ENCODE measurements at places on chromosomes 4 and X.

DNA sequence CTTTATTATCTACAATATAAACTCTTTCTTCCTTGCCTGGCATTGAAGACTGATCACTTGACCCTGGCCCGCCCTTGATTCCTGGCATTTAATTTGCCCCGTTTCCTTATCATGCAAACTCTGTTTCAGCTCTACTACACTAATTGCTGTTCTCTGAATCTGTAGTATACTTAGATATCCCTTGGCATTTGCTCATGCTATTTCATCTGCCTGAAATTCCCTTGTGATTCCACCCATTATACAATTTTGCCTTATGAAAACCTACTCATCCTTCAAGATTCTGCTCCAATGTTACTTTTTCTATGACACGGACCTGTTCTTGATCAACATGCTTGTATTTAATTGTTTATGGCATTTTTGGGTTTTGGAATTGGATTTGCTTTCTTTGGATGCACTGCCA is 459.9 kb upstream of the AMOT start:
- DNase-seq: no peak

DNA sequence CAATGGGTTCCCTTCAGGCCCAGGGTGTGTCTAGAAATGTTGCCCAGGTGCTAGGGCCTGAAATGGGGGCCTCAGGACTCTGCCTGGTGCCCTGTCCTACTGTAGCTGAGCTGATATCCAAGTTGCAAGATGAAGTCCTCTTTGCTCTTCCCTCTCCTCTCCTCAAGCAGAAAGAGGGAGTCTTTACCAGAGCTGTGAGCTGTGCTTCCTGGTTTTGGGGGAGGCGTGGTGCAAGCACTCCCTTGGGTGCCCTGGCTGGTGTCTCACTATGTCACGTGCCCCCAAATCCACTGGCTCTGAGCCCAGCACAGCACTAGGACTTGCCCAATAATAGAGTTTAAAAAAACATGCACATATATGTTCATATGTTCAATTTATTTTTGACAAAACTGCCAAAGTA is 29.3 kb upstream of the CT47A1 start:
- no peak for DNase-seq

DNA sequence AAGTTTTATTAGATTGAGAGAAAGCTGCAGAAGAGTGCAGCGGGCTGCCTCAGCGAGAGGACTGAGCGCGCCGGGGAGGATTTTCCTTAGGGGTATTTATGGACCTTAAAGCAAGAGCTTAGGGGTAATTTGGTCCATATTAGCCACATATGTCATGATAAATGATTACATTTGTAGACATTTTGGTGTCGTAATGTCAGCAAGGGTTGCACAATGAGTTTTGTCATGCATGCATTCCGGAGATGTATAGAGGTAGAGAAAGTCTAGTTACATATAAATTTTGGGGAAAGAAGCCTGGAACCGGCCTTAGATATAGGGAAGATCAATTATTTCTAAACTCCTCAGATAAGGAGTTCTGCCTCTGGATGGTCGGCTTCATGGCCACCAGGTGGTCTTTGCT is 10.0 kb downstream of the MGST2 start:
- DNase-seq: no peak

- DNase-seq: no peak
These were observed 42.5 kb downstream of the RTL9 start for GRCh38 chrX:110401135-110401534.

DNA sequence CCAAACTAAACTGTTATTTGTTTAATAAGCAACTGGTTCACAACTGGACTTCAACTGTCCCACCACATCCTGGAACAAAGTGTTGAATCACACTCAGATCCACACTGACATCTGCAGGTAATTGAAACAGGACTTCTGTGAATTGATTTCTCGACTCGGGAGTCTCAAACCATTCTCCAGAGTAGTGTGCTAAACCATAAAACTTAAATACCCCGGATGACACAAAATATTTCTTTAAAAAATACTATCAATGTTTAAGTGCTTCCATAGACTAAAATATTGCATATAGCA is 95.4 kb upstream of the PLAC1 start:
- DNase-seq: no peak

- no peak for DNase-seq
These were observed 5.6 kb upstream of the BANK1 start for GRCh38 chr4:101784957-101785356.

GRCh38 chr4:104451573-104451972 is 43.1 kb downstream of the CXXC4 start:
- no peak for DNase-seq

- DNase-seq: no peak
These were observed 388.8 kb upstream of the EPHA5 start for GRCh38 chr4:66059136-66059535.

GRCh38 chr4:151887031-151887815 is 126.4 kb upstream of the GATB start:
- no peak for DNase-seq

DNA sequence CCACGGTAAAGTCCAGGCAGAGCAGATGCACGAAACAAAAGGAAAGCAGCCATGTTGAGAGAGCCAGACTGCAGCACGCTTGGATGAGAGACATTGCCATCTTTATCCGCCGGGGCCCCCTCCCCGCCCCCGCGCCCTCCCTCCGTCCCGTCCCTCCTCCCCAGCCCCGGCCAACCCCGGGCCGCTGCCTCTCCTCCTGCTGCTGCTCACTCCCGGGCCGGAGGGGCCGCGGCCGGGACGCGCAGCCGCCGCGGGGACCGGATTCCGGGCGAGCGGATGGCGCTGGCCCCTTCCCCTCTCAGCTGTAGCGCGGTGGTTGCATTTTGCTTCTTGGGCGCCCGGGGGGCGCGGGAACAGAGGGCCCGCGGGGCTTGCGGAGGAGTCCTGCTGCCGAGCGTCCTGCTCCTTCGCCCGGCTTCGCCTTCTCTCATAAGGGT is 542 bp downstream of the RNF150 start:
- DNase-seq: no peak

DNA sequence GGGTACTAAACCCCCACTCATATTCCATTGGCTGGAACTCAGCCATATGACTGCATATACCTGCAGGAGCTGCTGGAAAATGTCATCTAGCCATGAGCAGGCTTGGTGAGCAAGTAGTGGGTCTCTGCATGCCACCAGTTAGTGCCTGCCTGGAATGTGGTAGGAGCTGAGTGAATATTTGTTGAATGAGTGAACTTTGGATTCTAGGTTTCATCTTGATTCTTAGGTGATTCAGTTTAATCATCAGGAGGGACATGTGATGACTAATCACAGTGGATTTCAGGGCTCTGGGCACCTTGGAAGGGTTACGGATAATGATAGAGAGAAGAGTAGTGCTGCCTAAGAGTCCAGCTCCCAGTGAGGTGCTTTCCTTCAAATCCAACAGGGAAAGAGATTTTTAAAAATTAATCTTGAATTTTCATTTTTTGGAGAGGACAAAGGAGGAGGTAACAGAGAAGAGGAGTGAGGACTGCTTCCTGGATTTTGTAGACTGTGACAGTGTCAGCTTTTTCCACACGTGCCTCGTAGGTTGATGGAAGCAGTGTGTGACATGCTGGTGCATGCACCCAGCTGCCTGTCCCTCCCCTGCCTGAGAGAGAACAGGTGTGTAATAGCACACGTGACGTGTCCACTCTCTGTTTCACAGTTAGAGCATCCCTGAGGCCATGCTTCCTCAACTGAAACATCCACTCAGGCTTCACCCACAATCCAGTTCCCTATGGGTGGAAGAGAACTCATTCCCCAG is 30.4 kb downstream of the NHS start:
- no peak for DNase-seq

GRCh38 chr4:25843340-25844097 is 19.3 kb downstream of the SEL1L3 start:
- no peak for DNase-seq

DNA sequence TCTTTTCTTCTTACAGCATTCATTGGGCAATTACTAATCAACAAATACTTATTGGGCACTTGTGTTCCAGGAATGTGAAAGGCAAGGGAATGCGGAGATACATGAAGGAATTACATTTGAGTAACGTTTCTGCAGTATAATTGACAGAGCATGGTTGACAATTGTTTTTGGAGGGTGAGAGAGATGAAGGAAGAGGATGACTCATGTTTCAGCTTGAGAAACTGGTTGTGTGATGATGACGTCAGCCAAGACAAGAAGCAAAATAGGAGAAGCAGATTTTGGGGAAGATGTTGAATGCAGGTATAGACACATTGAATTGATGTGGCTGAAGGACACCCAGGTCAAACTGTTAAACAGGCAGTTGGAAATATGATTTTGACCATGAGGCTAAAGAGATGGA is 8.0 kb upstream of the CPEB2 start:
- no peak for DNase-seq

- DNase-seq: no peak
These were observed 35.2 kb downstream of the KDM6A start for GRCh38 chrX:44908153-44908552.

GRCh38 chr4:38003102-38003501 is 42.9 kb downstream of the PTTG2 start:
- no peak for DNase-seq

DNA sequence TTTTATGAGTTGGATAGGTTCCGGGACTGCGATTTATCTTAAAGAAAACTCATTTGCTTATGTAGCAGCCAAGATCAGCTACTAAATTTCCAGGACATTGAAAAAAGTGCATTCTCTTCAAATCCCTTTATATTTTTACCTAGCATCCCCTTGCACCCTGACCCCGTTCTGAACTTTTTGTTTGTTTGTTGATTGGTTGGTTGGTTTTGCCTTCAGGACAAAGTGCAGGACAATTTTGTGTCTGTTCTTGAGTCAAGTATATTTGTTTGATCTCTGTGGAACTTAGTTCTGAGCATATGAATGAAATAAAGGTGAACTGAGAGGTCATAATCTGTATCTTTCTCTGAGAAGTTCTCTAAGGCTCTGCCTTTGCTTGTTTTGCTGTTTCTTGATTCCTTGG is 12.8 kb upstream of the TAPT1 start:
- DNase-seq: no peak

DNA sequence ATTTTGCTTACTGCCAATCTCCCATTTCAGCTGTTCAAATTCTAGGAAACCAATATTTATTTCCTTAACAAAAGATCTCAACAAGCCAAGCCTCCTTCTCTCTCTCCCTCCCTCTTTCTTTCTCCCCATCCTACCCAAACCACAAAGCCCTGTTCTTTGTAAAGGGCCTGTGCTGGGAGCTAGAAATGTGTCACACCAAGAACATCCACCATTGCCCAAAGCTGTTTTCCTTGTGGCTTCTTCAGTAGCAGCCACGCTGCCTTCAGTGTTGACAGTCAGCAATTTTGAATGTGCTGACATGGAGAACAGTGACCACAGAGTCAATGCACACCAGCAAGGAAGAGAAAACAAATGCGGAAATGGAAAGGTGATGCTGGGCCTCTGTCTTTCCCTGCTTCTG is 203.0 kb downstream of the MAML3 start:
- DNase-seq: no peak

DNA sequence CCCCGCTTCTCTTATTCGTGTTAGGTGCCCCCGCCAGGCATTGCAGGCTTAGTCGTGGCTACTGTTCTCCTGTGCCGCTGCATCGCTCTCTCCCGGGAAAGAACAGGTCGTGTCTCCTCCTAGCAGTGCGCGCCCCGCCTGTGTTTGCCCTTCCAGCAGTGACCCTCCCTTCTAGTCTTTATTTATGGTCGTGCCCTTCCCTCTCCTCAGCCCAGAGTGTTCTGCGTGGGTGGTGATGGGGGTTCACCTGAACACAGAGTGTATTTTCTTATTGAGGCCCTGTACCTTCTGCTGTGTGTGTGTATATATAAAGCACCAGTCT is 15.2 kb downstream of the USP11 start:
- DNase-seq: no peak

DNA sequence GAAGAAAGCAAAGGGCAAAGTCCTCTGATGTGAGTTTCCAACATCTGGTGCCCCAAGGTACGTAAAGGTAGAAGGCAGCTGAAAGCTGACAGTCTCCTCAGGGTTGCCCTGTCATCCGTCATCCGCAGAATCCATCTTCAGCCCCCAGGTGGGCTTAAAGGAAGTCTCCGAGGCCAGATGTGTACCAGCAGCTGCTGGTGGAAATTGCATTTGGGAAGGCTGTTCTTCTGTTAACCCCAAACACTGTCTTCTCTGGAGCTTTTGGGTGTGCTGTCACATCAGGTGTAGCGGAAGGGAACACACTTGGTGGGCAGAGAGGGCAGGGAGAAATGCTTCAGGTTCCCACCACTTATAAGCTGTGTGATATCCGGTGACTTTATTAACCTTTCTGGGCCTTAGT is 310.0 kb upstream of the GATB start:
- DNase-seq: no peak

- DNase-seq: no peak
These were observed 35.9 kb downstream of the MOB1B start for GRCh38 chr4:70938086-70938485.

DNA sequence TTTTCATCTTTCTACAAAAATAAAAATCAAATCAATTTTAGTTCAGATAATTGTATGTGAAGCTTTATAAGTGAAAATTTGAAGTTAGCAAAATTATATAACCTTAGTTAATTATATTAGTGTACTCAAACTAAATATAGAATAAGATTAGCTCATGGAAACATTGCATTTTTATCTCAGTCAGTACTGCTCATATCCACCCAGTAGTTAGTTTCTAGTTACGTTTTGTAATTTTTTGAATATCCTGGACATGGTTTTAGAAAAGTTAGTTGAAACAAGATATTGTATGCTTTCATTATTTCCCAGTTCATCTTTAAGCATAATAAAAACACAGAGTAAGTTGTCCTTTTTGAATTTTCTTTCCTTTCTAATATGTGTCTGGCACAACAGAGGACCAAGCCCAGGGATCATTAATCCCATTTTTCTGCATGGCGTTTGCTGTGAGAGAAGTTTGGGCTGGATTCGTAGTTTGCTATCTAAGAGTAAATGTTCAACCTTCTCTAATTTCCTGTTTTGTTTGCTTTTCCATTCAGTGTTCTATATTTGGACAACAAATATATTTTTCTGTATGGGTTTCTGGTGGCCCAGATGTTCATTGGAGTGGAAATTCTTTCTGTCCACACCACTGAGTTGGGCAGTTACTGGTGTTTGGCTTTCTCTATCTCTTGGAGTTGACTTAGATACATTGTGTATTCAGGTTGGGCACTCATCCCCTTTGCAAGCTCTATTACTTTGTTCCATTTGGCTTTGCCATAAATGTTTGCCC is 12.1 kb downstream of the TBL1X start:
- no peak for DNase-seq

GRCh38 chr4:153520801-153521329 is 54.7 kb downstream of the TMEM131L start:
- DNase-seq: no peak

GRCh38 chr4:172631832-172632231 is 536.8 kb upstream of the GALNT7 start:
- DNase-seq: no peak

DNA sequence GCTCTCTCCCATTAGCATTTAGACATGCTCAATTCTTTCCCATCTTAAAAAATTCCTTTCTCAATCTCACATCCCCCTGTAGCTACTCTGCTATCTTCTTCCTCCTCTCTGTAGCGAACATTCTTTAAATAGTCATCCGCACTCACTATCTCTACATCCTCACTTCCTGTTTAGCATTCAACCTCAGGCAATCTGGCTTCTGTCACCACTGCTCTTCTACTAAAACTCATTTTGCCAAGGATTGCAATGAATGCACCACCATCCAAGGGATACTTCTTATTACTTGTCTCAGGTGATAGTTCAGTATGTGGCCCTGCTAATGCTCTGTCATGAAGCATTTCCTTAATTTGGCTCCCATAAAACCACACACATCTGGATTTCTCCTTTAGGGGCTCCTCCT is 10.9 kb upstream of the TET2 start:
- no peak for DNase-seq

GRCh38 chrX:71482228-71482958 is 50.5 kb upstream of the OGT start:
- DNase-seq: no peak

All from activated CD4-positive, CD25-positive, alpha-beta regulatory T cell (primary cell).